ENCODE measurements at places on chromosomes 4 and X. TPM values are rescaled to one million over a fixed set of nuclear protein-coding genes. Genes with fewer than 3 reads are reported as not detected.

Gene FOXR2
- total RNA-seq: not detected

Gene GRIA3
- total RNA-seq: 4.2 TPM

DNA sequence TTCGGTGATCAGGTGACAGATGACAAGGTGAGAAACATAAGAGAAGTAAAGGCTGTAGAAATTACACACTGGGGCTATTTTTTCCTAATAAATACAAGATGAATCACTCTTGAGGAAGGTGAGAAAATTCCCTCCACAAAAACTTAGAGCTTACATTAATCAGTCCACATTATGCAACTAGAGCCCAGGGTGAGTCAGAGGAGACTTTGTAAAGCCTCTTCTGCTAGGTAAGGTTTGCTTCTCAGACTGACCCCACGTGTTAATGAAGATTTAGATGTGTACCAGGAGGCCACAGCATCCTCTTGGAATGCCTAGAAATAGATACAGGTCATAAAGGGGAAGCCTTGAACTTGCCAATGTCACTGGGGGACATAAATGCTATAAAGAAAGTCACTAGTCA, 396.0 kb upstream of the SMIM31 start:
- no peaks in the 10 kb centered on the region for H3K27me3 ChIP-seq
- no peak overlapping the region for H3K27ac ChIP-seq
- H3K4me1 ChIP-seq: no peaks in the 10 kb centered on the region
- H3K36me3 ChIP-seq: no peaks in the 10 kb centered on the region
- no peak overlapping the region for H3K4me3 ChIP-seq
- DNase-seq: no peak

GRCh38 chrX:68697465-68698125, 50.1 kb downstream of the STARD8 start:
- peaks cover 33% of the 10 kb centered on the region for H3K4me1 ChIP-seq
- no peak for DNase-seq
- peaks cover 6% of the 10 kb centered on the region for H3K27me3 ChIP-seq
- no peak overlapping the region for H3K4me3 ChIP-seq
- no peak overlapping the region for H3K27ac ChIP-seq
- H3K36me3 ChIP-seq: 0 out of 2 replicates have a peak, but pooled peaks cover 3% of the 10 kb centered on the region

All from WTC11 (cell line).